T-helper 17 cell (primary cell): ENCODE measurements at places on chromosomes 12 and 14.

- no peak for DNase-seq
These were observed 64.1 kb downstream of the ZNF641 start for GRCh38 chr12:48286665-48287064.

GRCh38 chr14:81946834-81947798 lies 413.5 kb upstream of the SEL1L start:
- DNase-seq, result no peak

GRCh38 chr12:98296462-98297079 lies 218.8 kb upstream of the TMPO start:
- DNase-seq, result no peak

DNA sequence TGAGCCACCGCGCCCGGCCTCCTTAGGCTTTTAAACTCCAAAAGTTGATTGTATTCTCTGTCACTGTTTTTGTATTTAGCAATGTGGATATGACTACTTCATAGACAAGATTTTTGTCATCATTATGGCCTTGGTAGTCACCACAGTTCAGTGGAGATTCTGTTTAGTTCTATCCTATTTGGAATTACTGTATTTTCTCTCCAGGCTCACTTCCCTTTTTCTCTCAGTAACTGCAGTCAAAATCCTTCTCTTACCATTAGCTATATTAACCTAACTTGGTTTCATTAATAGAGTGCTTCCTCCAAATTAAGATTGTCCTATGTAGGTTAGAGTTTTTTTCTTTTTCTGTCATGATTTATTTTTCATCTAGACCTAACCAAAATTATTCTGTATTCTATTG lies 283.9 kb downstream of the TMTC2 start:
- DNase-seq, result no peak

DNA sequence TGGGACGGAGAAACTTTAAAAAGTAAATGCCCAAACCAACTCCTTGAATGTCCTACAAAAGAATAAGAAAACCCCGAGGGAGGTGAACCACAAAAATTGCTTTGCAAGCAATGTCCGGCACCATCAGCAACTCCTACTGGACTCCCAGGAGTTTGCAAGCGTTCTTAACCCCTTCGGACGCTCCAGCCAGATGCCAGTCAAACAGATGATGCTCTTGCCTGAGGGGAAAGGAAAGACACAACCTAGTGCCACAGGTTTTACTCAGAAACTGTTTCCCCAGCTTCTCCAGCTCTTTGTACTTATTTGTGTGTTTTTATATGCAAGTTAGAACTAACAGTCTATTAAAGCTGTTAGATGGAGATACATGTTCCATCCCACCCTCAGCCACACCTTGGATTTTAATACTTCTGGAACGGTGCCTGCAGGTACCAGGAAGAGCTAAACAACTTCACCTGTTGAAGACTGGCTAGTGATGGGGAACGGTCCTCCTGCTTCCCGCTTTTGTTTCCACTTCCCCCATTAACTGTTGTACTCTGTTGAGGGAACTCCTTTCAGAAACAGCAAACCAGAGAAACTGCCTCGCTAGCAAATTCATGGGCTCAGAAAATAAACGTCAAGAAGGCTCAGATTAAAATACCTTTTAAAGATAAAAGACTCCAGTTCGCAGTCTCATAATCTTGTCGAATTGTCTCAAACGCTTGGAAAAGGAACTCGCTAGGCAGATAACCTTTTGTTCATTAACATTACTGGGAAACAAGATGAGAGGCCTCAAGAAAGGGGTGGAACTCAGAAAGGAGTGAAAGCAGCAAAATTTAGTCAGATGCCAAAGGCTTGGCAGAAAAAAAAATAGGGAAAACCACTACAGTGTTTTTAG lies 1.1 kb upstream of the FERMT2 start:
- DNase-seq, result no peak

- no peak for DNase-seq
These were observed 236.4 kb upstream of the CRY1 start for GRCh38 chr12:107329569-107330324.

DNA sequence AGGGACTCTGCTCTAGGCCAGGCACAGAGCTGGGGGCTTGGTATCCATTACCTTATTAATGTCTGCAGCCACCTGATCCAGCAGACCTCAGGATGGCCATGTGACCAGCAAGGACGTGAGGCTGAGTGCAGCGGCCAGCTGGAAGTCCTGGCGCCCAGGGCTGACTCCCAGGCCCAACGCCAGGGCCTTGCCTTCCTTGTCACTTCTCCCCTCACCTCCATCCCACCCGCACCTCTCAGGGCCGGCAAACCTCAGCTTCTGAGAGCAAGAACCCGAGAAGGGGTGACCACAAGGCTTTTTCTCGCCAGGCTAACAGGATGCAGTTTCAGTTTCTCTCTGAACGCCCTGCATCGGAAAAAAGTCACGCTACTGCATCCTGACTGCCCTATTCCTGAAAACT lies 15.4 kb downstream of the RAB35 start:
- no peak for DNase-seq

DNA sequence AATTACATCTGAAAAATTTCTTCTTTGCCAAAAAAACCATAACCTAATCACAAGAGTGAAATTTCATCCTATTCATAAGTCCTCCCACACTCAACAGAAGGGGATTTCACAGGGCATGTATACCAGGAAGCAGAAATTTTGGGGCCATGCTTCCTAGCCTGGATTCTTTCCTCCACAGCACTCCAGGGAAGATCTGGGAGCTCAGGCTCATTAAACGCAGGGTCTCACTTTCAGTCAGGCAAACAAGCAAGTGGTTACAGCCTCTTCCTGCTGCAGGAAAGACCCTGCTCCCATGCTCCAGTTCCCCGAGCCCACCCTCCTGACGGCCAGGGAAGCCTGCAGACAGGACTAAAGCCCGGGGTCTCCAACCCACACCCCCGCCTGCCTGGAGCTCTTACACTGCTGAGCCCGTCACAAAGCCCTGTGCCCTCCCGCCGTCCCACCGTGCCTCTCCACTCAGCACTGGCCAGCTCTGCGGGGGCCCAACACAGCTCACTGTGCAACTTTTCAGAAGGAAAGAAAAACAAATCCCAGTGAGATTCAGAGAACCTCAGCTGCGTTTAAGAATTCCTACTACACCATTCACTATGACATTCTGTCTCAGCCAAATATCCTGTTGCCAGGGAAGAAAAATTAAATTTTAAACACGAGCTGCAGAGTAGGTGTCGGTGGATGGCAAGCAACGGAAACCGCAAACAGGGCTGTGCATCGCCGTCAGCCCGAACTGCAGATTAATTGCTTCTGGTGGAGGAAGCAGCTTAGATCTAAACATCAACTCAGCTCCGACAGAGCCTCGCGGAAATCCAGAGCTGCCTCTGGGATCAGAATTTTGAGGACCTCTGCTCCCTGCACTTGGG lies 106.7 kb upstream of the SFSWAP start:
- DNase-seq, result no peak

DNA sequence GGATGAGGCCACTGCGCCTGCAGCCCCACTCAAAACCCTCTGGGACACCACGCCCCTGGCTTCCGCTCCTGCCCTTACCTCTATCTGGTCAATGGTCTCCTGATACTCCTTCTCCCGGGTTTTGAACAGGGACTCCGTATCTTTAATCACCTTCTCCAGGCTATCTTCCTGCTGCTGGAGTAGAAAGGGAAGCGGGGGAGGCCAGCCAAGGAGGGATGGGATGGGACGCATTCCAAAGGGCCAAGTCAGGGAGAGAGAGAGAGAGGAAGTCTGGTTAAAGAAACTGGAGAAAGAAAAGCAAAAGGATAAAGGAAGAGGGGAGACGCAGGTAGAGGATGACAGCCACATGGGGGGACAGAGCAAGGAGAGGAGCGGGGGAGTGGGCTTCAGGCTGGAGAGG lies 7.9 kb downstream of the IFFO1 start:
- no peak for DNase-seq

DNA sequence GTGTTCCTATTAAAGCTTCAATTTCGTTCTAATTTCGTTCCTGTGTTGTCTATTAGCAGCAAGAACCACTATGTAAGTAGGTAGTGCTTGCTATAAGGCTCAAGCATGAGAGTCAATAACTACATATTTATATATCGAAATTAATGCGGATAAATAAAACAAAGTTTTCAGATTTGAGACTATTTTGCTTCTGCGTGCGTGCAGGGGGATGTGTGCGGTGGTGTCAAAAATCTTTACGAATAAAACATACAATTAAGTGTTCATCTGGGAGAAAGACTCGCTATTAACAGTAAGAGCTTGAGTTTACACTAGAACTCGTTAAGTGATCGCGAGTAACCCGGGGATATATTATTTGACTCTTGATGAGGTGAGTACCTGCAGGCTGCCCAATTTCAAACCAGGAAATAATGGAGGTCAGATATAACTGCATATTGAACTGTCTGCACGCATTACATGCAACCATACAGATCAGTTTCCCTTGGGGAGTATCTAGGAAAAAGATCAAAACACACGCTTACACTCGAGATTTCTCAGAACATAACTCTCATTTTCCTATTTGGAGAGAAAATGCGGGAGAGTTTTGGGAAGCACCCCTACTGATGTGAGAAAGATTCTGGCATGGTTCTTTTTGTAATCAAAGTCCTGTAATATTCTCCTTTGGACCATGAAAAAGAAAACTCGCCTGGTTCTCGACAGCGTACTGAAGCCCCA lies 813 bp downstream of the TWF1 start:
- no peak for DNase-seq

GRCh38 chr12:52741375-52742195 lies 35.6 kb downstream of the KRT76 start:
- peak; percentile 27 for DNase-seq

- no peak for DNase-seq
These were observed 450.6 kb downstream of the ZFP36L1 start for GRCh38 chr14:68342216-68342763.

- DNase-seq, result no peak
These were observed 24.0 kb upstream of the GSC start for GRCh38 chr14:94793901-94794300.

GRCh38 chr12:1272142-1272541 lies 281.1 kb downstream of the ERC1 start:
- DNase-seq, result no peak

DNA sequence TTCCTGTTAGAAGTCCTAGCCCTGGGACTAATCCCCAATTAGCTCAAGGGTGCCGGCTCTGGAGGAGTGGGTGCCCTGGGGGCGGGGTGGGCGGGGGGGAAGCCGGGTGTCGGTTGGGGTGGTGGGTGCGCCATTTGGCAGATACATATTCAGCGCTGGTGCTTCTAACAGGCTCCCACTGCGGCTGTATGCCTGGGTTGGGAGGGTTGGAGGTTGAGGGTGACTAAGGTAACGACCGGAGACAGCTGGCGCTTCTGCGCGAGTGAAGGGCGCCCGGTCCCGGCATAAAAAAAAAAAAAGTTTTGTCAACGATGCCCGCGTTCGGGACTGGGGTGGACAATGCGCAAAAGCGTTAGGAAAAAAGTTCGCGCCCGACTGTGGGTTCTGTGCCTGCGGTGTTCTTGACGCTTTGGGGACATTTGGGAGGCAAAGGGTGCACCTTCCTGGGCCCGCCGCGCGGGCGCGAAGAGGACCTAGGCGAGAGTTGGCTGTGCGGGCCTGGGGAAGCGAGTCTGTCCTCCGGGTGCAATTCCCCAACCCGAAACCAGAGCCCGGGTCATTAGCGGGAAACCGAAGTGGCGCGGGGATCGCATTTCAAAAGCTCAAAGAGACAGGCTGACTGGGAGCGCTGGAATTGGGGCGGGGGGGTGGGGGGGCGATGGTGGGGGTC lies 19.2 kb downstream of the TBX3 start:
- no peak for DNase-seq

DNA sequence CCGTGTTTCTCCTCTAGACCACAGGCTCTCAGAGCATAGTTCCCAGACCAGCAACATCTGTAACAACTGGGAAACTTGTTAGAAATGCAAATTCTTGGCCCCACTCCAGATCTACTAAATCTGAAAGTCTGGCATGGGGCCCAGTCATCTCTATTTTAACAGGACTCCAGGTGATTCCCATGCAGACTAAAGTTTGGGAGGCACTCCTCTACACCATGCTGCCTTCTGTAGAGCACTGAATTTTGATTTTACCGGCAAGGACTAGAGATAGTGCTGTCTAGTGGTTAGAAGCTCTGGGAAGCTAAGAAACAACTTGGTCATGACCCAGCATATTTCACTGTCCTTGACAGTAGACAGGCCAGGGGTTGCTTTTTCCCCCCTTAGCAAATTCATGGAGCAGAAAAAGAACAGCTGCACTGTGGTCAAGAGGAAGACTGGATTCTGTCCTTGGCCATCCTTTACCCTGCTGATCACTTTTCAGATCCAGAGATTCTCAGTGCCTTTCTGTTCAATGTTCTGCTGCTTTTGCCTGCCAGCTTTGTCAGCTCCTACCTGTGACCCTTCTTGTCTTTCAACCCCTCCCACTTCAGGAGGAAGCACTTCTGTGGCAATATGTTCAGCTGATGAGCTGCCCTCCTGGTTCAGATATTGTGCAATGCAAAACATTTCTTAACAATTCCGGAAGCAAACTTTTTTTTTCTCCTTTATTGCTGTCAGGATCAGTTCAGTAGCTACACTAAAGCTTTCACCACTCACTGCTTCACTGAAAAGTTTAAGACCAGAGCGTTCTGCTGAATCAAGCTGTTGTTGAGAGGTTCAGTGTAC lies 133.8 kb upstream of the NUDT4 start:
- DNase-seq, result no peak

DNA sequence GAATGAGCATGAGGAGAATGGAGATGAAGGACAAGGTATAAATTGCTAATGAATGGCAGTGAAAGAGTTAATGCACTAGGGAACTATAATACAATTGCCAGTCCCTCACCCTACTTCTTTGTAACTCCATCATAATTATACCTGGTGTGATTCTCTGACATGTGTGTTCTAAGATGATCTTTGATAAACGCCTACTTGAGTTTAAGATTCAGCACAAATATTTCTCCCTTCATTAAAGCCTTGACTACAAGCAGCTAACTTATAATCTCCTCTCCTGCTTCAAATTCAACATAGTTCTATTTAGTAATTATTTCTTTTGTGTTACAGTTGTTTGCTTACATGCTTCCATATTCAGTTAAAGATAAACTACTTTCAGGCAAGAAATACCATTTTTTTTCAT lies 9.7 kb upstream of the CLEC2A start:
- DNase-seq, result no peak

GRCh38 chr12:2353691-2354090 lies 300.9 kb downstream of the CACNA1C start:
- no peak for DNase-seq

GRCh38 chr14:34484726-34485125 lies 22.7 kb upstream of the SPTSSA start:
- DNase-seq, result no peak

GRCh38 chr12:13377698-13378097 lies 181.2 kb downstream of the EMP1 start:
- no peak for DNase-seq

DNA sequence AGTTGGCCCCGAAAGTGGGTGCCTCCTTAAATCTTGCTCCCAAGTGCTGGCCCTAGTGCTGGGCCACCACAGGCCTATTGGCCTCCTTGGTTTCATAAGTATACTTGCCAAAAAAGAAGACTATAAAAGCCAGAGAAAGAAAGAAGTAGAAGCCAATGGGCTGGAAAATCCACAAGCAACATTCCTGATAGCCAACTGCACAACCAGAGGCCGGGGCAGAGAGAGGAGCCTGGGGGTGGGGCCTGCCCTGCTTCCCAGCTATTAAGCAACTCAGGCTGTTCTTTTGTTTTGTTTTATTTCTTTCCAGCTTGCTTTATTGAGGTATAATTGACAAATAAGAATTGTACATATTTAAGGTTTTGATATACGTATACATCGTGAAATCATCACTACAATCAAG lies 177.2 kb upstream of the NTF3 start:
- DNase-seq, result no peak
